ENCODE measurements at places on chromosomes 5 and 9. TPM values are rescaled to one million over a fixed set of nuclear protein-coding genes. Genes with fewer than 3 reads are reported as not detected.

Gene TMEM174
- 15.6 TPM for polyA plus RNA-seq

DNA sequence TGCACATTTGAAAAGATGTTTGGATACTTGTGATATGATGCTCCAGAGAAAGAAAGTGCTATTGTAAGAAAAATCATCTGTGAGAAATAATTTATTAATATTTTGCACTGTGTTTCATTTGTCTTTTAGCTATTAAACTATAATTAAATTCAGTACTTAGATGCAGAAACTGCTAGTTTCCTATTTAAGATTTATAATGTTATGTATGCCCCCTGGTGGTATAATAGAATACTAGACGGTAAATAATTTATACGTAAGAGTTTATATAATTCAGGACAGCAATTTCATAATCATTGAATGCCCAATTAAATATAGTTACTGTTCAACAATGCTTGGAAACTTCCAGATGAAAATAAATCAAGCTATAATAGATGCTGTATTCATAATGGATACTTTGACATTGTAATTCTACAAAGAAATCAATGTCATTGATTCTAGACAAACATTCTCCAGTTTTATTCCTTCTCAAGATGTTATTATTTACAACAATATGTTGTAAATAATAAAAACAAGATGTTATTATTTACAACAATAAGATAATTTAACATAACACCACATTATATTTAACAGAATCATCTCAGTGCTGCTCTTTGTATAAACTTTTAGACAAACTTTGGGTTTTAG is 101.0 kb downstream of the TMEM232 start:
- no peak for DNase-seq

Gene TMEM252
- polyA plus RNA-seq, result 8.5 TPM

Gene ZNF300
- polyA plus RNA-seq, result 50.1 TPM

GRCh38 chr5:124252191-124252638 is 494.2 kb downstream of the ZNF608 start:
- DNase-seq, result no peak

DNA sequence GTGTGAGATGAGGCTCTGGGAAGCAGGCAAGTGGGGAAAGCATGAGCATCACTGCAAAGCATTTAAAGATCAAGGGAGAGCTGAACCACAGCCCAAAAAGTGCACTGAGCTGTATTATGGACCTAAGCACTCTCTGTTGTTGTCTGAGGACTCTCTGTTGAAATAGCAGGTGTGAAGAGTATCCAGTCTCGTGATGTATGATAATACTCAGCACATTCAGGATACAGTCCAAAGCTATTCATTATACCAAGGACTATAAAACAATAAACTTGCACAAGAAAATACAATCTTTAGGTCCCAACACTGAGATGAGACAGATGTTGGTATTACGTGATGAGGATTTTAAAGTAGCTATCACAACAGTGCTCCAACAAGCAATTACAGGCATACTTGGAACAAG is 97.5 kb upstream of the IGFBPL1 start:
- no peak for DNase-seq

GRCh38 chr5:171116719-171117118 is 192.3 kb upstream of the TLX3 start:
- DNase-seq, result no peak

GRCh38 chr5:42121401-42121800 is 196.3 kb downstream of the FBXO4 start:
- no peak for DNase-seq

GRCh38 chr5:130002183-130002582 is 97.9 kb downstream of the CHSY3 start:
- no peak for DNase-seq

DNA sequence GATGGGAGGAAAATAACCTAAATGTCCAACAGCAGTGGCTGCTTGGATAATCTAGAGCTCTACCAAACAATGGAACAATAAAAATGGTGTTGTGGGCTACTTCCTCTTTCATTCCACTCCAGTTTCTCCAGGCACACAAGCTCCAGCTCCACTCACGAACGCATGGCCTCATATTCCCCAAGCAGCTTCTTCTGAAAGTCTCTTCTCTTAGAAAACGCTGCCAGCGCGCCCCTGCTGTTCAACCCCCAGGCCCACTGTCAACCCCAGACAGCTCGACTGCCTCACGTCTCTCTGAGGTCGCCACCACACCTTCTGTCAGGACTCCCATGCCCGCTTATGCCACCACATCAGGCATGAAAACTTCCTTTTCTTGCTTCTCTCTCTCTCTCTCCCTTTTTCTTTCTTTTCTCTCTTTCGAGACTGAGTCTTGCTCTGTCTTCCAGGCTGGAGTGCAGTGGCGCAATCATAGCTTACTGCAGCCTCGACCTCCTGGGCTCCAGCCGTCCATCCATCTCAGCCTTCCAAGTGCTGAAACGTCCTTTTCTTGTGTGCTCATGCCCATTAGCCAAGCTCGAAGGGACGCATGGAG is 16.2 kb downstream of the OR2V2 start:
- DNase-seq, result no peak

DNA sequence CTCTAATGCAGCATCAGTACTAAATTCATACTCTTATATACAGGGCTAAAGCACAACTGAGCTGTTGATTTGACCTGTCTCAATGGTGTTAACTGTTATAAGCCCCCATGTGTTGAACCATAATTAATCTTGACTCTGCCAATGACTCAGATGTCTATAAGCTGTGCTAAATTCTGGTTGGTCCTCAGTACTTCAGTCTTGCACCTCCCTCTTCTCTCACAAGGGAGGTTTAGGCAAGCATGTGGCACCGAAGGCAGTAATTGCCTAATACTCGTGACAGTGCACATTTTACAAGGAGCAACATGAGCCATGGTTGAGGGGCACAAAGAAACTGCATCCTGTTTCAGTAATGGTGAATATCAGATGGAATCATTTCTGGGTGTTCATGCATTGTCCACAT is 255.9 kb downstream of the TRPM3 start:
- DNase-seq, result no peak

DNA sequence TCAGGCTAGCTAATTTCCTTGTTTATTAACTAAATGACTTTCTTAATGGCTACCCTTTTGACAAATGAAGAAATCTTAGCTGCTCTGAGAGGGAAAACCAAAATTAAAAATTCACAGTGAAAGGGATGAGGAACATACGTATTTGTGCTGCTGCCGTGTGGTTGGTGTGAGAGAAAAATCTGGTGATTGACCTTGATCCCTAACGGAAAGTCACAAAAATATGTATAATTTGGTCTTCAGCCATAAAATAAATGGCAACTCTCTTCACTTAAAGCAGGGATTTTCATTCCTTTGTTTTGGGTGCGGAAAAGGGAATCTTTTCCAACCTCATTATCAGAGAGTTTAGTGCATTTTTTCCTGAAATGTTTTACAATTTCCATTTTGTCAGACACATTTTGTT is 40.4 kb downstream of the PAM start:
- no peak for DNase-seq
